ENCODE measurements at places on chromosomes 11 and 22.
A peak's percentile ranks its signal among the peaks of the same experiment; 100 is the strongest.

DNA sequence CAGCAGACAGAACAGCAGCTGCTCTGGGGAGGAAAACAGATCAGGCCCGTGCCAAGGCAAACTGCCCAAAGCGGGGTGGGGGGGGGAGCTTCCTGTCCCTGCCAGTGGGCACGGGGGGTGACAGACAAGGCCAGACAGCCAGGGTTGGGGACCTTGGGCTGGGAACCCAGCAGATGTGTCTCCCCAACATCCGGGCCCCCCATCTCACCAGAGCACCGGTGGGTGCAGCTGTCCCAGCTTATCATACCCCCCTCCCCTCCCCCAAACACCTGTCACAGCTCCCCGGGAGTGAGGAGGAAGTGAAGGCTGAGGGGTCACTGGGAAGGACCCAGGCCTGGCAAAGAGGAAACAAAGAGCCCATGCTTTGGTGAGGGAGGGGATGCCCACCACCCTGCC is 1.3 kb downstream of the PPP1R14B start:
- DNase-seq: no peak

DNA sequence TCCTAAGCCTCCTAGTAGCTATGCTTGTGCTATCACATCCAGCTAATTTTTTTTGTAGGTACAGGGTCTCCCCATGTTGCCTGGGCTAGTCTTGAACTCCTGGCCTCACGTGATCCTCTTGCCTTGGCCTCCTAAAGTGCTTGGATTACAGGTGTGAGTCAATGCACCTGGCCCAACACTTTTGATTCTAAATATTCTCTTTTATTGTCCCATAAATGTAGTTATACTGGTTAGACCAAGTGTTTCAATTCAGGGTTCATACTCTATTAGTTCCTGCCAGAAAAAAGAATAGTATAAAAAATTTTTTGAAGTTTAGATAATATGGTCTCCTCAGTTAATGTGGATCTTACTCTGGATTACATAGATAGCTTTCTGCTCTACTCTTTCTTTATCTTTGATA is 6.7 kb upstream of the PTH start:
- no peak for DNase-seq

DNA sequence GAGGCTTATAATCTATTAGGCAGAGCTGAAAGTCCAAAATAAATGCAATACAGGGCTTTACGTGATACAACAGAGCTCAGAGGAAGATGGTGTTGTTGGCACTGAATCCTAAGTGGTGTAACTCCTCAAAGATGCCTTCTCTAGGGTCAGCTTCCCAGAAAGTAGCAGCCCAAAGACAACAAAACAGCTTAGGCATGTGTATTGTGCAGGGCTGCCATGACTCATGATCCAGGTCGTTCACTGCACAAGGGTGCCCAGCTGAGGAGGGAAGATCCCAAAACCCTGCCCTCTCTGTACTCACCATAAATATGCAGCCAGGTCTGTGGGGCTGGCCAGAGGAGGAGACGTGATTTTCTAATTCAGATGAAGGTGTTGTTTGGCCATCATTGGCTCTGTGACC is 59.4 kb upstream of the NNMT start:
- DNase-seq: no peak

- DNase-seq: no peak
Observed at GRCh38 chr11:133154076-133154475, 378.2 kb downstream of the OPCML start.

- DNase-seq: no peak
Observed at GRCh38 chr11:67337257-67337656, 16.1 kb downstream of the POLD4 start.

DNA sequence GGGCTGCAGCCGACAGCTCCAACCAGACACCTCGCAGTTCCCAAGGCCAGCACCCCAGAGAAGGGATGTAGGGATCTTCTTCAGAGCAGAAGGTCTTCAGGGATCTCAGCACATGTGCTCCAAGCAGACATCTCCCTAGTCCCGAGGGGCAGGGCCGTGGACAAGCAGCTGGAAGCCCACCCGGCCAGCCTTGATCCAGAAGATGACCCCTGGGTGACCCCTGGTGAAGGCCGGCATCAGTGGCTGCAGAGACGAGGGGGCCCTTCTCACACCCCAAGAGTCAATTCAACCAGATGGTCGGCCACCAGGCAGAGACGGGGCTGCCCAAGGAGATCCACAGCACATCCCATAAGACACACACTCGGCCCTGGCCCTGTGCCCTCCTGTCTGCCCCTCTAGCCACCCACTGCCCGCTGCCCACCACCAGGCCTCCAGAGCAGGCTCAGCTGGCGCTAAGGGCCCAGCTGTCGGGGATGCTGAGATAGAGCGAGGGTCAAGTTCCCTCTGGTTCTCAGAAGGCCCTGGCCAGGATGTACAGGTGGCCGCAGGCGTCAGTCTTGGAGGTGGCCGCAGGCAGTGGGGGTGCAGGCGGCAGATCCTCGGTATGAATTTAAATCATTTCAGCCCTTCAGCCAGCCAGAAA is 168.3 kb downstream of the BRD1 start:
- DNase-seq: no peak

GRCh38 chr11:6614446-6614845 is 2.4 kb upstream of the TAF10 start:
- DNase-seq: no peak

DNA sequence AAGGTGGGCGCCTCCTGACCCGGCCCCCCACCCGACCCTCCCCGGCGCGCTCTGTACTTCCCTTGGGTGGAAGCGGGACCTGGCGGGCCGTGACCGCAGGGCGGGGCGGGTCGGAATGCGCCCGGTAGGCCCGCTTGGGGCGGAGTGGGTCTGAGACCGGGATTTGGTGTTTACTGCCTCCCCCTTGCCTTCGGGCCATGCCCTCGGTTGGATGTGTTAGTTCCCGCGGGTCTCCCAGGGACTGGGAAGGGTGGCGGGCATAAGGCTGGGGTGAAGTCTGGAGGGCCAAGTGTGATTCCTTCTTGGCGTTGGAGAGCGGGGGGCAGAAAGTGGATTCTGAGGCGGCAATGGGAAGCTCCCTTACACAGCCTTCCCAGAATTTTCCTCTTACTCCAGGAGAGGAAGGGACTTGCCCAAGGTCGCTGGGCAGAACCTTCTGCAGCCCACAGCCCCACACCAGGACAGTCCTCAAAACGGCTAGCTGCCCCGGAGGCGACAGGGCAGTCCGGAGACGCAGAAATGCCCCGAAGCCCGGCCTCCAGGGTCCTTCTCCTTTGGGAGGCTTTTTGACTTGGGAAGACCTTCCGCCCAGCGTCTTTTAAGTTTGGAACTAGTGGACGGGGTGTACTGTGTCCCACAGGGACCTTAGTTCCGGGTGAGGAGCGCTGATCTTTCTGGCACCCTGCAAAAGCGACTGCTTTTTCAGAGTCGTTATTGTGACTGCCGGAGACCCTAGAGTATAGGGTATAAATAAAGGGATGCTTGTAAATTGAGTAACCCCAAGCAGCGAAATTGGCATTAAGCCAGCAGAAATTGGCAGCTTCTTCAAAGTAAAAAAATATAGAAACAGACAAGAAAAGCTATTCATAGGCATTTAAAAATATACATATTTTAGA is 647 bp downstream of the SWAP70 start:
- no peak for DNase-seq

DNA sequence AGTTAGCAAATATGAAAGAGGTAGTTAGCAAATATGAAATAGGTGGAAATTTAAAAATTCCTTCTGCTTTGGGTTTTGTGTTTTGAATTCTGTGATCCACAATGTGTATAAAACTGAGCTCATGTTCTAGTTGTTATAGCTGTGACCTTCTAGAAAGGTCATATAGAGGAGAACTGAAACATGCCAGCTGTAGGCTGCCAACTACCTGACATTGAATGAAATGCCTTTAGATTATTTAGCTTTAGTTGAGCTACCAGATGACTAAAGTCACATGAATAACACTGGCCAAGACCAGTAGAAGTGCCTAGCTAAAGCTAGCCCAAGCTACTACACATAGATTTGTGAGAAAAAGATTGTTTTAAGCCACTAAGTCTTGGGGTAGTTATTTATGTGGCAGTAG is 5.8 kb upstream of the TCN1 start:
- no peak for DNase-seq

DNA sequence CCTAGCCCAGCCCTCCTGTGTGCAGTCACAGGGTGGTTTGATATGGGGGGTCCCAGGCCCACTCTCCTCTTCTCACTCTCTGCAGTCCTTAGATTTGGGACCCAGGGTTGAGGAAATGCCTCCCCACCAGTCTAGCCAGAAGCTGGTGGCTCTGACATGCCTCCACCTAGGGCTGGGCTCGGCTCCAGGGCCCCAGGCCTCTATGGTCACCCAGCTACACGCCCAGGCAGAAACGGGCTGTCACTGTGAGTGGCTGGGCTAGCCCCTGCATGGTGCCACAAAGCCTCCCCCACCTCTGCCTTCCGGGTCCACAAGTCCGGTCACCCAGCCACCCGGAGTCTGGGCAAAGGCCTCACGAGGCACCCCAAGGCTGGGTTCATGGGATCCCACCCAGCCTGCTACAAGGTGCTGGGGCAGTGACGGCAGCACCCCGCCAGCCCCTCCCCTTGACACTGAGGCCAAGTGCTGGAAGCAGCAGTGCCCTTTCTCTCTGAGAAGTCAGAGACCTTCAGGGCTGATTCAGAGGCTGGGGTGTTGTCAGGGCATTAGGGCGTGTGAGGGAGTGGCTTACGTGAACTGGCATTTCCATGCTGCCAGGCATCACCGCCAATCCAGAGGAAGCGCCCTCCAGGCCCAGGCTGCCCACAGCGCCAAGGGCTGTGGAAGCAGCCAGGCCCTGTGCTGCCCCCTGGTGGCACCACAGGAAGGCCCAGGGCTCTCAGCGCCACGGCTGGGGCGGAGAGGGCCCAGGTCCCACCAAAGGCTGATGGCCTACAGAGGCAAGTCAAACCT is 638 bp upstream of the PITPNM1 start:
- peak; percentile 28 for DNase-seq

- no peak for DNase-seq
Observed at GRCh38 chr11:56089697-56090096, 3.4 kb upstream of the OR8I2 start.

- DNase-seq: no peak
Observed at GRCh38 chr11:58905721-58906547, 33.4 kb upstream of the GLYATL1 start.

- no peak for DNase-seq
Observed at GRCh38 chr11:7321473-7322450, 70.1 kb downstream of the SYT9 start.

DNA sequence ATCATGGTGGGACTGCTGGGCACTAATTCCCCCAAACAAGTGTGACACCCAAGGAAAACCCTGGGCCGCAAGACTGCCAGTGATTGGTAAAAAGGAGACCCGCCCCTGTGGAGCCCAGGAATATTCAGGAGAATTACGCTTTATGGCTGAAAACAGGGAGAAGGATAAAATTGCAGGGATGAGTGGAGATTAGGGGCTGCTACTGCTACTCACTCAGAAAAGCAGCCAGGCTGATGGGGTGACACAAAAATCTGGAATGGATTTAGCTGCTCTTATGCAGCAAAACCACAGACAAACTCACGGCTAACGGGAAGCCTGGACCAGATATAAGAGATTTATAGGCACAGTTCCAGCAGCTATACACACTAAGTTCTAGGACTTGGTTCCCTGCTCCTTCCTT is 4.4 kb upstream of the FBXO3 start:
- DNase-seq: no peak
